ENCODE measurements at places on chromosomes 2 and 18. TPM values are rescaled to one million over a fixed set of nuclear protein-coding genes. Genes with fewer than 3 reads are reported as not detected.

FTCDNL1 gene
- total RNA-seq: 0.40 TPM

BCL11A gene
- 0.65 TPM for total RNA-seq

PRSS56 gene
- not detected for total RNA-seq

FBLN7 gene
- total RNA-seq: 2.2 TPM

RAB6C gene
- total RNA-seq: under 0.01 TPM

SLC9A2 gene
- total RNA-seq: not detected

CABYR gene
- total RNA-seq: 0.60 TPM

CYRIA gene
- 26.4 TPM for total RNA-seq

RNF152 gene
- 180 TPM for total RNA-seq

PRKCE gene
- total RNA-seq: 23.6 TPM

MYL12B gene
- total RNA-seq: 834 TPM

CAPN14 gene
- under 0.01 TPM for total RNA-seq

SGPP2 gene
- not detected for total RNA-seq

GLB1L gene
- 4.4 TPM for total RNA-seq

CRYBA2 gene
- total RNA-seq: not detected

ARHGAP28 gene
- 1.5 TPM for total RNA-seq

ADAM17 gene
- 40.7 TPM for total RNA-seq

SMC6 gene
- total RNA-seq: 10.9 TPM

BOK gene
- total RNA-seq: 113 TPM

C2orf81 gene
- total RNA-seq: under 0.01 TPM

ANO7 gene
- total RNA-seq: 2.6 TPM
